ENCODE measurements at places on chromosomes 7 and 10. TPM values are rescaled to one million over a fixed set of nuclear protein-coding genes. Genes with fewer than 3 reads are reported as not detected.

Gene PLEKHS1
- not detected for total RNA-seq

DNA sequence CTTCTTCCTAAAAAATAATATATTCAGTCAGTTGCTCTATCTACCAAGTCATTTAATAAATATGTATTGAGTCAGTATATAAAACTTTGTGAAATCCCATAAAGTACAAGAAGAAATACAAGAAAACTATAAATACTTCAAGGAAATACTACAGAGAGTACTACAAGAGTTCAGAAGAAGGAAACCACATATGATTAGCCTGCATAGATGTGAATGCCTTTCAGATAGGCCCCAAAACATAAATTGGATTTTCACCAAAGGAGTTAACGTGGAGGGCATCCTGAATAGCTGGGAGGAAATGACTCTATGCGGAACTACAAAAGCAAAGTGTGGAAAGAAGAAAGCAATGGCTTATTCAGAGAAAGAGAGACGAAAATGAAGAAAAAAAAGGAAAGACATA, 120.1 kb downstream of the LRRN3 start:
- DNase-seq = no peak

DNA sequence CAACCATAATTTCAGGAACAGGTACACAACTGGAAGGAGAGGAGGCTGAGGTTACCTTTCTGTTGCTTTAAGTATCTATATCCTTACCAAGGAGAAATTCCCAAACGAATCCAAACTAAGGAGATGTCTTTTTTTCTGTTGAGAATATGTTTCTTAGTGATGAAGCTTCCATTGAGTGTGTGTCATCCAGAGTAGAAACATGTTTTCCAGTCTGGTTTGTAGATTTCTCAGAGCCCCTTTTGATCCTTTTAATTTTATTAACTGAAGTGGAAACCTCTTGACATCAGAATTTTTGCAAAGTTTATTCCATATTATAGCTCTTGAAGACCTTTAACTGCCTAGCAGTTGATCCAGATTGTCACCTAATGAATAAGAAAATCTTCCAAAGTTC, 207.1 kb upstream of the FERD3L start:
- no peak for DNase-seq

DNA sequence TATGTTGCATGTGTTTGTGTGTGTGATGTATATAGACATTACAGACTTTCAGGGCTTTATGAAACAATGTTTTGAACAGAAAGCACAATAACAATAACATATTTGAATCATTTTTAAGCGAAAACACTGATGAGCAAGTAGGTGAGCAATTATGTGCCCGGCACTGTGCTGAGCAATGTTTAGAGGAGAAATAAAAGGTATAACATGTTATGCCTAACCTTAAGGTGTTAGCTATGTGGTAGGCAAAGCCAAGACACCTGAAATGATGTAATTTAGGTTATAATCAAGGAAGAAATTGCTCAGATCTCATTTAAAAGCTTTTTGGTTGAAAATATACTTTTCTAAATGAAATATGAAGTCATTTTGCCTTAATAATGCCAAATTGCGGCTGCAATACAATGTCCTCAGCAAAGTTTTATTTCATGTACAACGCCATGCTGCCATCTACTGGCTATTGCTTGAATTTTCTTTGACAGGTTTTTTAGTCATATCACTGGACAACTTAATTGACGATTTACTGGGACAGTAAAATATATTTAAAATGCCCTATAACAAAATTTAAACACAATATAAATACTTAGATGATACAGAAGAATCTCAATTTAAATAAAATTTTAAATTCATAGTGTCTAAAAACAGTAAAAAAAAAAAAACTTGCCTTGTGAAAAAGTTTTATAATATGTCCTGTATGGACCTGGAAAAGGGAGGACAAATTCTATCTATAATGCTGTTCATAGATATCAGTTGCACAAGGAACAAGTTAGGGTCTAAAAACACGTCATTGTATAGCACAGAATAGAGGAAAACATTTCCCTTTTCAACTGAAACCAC, 131.1 kb upstream of the CDK1 start:
- DNase-seq = no peak

Measured in activated naive CD4-positive, alpha-beta T cell treated with anti-CD3 and anti-CD28 coated beads, Interleukin-2, amount 50 U/mL, for 72 hours (primary cell).